Mammary epithelial cell (primary cell): ENCODE measurements at places on chromosomes 11 and 22.

DNA sequence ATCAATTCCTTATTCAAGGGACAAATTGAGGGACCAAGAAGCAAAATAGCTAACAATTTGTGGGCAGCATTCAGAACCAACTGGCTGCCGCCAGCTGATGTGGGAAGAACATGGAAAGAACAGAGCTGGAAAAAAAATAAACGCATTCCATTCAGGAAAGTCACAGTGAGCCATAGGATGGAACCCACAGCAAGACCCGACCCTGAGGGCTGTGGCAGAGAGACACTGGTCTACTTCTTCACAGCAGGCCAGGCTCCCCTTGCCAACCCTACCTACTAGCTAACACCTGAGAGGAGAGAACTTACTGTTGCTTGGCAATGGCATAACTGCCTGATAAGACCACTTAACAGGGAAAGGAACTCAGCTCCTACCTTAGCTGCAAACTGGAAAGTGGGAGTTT, 123.5 kb upstream of the APOA1 start:
- peak; percentile 76 for DNase-seq

DNA sequence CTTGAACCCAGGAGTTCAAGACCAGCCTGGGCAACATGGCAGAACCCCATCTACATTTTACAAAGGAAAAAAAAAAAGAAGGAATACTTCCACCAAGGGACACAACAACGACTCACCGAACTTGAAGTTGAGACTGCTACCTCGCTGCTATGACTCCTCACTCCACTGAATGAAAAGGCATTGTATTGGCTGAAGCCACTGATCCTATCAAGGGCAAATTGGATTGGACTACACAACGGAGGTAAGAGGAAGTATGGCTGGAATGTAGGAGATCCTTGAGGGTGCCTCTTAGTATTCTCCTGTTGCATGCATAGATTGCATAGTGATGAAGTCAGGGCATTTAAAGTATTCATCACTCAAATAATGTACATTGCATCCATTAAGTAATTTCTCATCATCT, 97.9 kb downstream of the CWF19L2 start:
- DNase-seq = no peak

- no peak for DNase-seq
Measured at GRCh38 chr22:47206164-47206563, 443.7 kb downstream of the TBC1D22A start.

GRCh38 chr11:16223558-16223957, 132.8 kb downstream of the SOX6 start:
- no peak for DNase-seq

DNA sequence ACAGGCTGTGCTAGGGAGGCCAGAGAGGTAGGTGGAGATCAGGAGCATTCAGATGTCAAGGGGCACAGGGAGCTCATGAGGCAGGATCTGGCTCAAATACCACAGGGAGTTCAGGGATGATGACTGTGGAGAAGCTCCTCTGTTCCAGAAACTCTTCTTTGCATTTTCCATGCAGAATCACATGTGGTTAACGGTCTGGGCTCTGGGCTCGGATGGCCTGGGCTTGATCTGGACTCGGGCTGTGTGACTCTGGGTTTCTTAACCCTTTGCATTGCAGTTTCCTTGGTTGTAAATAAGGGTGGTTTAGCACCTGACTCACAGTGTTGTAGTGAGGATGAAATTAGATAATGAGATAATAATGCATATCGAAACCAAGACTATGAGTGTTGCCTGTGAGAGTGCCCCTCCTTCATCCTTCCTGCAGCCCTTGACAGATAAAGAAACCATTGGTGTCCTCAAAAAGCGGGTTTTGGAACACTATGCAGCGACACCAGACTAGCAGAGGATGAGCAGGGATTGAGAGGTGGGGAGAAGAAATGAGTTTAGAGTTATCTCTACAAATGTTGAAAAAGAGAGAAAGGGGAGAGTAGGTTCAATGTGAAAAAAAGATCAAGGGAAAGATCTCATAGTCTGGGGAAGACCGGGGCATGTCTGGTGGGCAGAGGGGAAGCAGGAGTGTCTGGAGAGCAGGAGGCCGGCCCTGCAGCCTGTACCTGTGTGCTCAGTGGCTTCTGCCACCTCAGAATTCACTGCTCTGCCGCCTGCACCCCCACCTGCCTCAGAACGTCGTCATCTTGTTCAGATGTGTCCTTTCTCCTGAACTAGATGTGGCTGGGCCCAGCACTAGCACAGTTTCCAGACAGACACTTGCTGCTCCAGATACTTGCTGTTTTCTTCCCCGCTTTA, 197.8 kb upstream of the SORL1-AS1 start:
- no peak for DNase-seq

- DNase-seq = no peak
Measured at GRCh38 chr11:119892311-119892808, 163.4 kb upstream of the NECTIN1 start.

DNA sequence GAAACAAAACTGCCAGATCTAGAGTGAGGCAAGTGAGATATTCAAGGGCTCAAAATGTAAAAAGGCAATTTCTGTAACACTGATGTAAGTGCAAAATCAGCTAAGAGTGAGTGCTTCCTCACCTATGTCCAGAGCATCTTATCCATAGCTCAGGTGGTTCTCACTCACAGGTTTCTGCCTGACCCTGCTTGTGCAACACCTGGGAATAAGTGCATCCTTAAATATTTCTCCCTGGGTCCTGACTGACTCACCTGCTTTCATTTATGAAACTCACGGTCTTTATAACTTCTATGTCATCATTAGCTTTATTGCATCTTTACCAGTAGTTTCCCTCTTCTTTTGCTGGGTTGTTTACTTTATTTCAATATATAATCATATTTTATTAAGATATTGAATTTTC, 260.6 kb downstream of the CNTN5 start:
- peak; percentile 0 for DNase-seq

DNA sequence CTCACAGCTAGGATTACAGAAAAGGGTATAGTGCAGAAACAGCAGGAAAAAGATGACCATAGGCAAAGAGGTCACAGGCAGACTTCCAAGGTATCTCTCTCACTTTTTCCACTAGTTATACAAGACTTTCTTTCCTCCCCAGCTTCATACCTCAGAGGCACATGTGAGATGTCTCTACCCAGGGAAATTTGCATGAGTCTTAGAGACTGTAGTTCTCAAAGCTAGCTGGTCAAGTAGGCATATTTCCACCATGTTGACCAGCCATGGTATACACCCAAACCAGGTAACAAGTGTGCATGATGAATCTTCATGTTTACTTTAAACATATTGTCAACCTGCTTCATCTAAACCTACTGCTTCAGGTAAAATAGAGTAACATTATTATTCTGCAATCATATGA, 27.9 kb downstream of the PRMT3 start:
- DNase-seq = no peak

DNA sequence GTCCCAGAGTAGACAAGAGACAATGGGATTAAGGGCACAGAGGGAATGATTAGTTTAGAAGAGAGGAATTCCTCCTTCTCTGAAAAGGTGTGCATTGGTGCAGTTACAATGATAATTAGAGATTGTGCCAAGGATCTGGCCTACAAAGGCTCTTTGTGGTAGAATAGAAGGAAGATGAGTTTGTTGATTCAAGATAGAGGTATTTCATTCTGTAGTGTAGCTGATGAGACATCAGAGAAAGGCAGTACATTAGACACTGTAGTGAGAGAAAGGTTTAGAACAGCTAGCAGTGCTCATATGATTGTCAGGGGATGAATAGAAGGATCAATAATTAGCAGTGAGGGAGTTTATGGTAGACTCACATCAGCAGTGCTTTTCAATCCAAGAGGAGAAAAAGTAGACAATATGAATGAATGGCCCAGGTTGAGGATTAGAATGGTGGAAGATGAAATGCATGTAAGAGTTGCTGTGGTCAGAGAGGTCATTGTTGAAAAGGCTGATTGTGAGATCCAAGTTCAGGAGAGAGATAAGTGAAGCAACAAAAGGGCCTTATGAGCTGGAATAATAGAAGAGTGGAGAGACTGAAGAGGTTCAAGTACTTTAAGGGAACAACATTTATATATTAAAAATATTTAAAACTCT, 28.9 kb downstream of the SIK2 start:
- DNase-seq = peak; percentile 43

GRCh38 chr11:93807980-93808379, 23.9 kb downstream of the MED17 start:
- no peak for DNase-seq

GRCh38 chr11:103338621-103339484, 229.6 kb downstream of the DYNC2H1 start:
- no peak for DNase-seq

DNA sequence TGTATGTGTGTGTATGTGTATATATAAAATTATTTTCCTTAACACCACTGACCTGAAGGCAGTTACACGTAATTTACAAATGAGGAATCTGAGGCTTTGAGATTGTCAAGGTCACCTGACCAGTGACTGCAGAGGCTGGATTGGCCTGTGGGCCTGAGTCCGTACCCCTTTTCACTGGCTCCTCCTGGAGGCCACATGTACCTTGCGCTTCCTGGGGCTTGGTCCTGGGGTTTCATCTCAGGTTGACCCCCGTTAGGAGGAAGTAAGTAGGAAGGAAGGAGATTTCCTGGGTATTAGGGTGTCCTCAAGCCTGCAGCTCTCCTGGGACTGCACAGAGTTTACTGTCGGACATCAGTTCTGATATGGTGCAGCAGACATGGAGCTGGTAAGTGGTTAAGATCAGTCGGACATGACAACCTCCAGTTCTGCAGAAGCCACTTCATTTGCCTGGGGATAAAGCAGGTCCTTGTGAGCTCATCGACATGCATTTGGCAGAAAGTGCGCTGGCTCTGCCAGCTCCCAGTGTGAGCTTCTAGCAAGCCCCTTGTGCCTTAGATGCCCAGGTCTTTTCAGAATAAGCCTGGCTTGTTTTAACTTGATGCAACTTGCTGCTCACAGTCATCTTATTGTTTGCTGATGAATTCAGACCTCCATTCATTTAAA, 36.6 kb downstream of the ST3GAL4 start:
- DNase-seq = peak; percentile 73

DNA sequence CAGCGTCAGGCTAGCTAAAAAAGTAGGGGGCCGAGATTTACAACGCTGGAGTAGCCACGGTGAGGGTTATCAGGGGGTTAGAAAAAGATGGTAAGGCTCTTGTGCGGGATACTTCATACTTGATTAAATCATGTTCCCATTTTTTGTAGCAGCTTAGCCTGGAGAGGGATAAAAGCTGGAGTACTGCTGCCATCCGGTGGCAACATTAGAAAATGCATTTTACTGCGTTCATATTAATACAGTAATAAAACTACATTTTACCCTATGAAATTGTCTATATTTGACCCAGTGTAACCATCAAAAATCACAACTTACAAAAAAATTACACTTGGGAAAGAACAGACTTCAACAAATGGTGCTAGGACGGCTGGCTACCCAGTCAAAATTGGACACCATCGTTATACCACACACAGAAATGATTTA, 17.3 kb downstream of the RPUSD4 start:
- DNase-seq = peak; percentile 16

DNA sequence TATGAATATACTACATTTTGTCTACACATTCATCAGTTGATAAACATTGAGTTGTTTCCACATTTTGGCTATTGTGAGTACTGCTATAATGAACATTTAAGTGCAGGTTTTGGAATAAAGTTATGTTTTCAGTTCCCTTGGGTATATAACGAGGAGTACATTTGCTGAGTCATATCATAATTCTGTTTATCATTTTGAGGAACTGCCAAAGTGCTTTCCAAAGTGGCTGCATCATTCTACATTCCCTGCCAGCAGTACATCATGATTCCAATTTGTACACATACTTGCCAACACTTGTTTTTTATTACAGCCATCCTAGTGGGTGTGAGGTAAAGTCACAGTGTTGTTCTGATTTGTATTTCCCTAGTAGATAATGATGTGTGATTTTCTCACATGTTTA, 1458.6 kb upstream of the TENM4 start:
- peak; percentile 76 for DNase-seq

DNA sequence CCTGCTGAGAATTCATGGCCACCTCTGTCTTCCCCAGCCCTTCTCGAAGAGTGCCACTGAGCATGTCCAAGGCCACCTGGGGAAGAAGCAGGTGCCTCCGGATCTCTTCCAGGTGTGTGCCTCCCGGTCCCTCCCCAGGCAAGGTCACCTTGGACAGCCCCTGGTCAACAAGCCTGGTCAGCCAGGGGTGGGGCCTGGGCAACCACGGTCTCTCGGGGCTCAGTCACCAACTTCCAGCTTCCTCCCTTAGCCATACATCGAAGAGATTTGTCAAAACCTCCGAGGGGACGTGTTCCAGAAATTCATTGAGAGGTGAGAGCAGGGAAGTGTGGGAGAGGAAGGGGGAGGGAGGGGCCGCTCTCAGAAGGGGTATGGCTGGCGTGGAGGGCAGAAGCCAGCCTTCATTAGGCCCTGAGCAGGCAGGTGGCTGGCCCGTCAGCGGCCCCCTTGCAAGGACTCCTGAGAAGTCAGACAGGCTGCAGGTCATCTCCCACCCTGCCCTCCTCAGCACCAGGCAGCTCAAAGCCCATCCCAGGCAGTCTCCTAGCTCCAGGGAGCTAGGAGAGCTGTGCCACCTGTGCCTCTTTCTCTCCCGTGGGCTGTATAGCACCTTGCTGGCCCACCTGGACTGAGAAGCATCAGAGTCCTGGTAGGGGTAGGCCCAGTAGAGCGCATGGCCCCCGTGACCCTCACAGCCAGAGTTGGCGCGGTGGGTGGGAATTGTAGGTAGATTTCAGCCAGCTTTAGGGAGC, 9.3 kb upstream of the ANKRD13D start:
- DNase-seq = no peak

DNA sequence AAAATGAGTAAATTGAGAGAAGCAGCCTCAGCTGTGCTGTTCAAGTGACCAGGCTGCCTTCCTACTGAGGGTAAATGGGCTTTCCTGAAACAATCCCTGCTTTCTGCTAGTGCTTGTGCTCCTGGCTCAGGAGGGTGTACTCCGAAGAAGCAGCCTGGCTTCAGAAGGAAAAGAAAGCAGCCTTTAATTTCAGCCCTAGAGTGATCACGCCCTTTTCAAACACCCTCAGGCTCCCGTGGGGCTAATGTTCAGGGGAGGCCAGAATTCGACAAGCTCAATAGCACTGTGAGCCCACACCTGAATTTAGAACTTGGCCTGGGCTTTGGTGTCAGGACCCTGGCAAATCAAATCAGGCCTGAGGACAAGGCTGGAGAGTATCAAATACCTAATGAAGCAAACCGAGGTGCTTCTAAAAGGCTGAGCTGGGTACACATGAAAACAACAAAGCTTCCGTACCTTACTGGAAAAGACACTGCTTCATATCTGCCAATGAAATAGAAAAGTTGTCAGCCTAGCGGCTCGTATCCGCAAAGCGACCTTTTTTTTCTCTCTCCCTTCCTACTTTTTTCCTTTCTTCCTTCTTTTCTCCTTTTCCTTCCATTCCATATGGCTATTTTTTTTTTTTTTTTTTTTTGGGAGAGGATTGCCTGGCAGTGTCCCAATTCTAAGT, 387.8 kb downstream of the SOX6 start:
- DNase-seq = peak; percentile 22

DNA sequence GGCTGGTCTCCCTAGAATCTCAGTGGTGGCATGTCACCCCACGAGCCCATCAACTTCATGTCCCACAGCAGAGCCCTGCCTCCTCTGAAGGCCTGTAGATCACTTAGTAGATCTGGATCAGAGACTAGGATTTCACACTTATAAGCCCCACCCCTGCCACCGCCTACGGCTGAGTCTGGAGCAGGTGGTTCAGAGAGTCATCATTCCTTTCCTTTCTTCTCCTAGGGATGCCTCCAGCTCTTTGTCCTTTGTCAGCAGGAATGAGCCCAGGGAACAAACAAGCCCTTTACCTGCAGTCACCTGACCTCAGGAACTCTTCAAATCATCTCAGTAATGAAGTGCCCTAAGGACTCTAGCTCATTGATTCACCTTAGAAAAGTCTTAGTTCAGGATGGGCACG, 37.8 kb downstream of the SCGB1A1 start:
- no peak for DNase-seq
